ENCODE measurements at places on chromosomes 6 and 20.

DNA sequence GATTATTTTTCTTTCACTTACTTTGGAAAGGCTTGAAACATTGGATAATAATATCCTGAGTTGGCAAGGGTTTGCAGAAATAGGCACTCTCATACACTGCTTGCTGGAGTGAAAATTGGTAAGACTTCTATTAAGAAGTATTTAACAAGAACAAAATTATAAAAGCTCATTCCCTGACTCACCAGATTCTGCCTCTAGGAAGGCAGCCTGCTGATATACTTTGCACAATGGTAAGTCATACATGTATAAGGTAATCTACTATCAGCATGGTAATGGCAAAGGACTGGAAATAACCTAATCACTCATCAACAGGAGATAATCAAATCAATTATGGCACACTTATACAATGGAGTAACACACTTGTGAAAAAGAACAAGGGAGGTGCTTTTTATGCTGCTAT, 85.8 kb downstream of the PLCG1 start:
- DNase-seq: no peak

GRCh38 chr6:111971181-111971841, 82.6 kb upstream of the CCN6 start:
- peak; percentile 63 for DNase-seq

DNA sequence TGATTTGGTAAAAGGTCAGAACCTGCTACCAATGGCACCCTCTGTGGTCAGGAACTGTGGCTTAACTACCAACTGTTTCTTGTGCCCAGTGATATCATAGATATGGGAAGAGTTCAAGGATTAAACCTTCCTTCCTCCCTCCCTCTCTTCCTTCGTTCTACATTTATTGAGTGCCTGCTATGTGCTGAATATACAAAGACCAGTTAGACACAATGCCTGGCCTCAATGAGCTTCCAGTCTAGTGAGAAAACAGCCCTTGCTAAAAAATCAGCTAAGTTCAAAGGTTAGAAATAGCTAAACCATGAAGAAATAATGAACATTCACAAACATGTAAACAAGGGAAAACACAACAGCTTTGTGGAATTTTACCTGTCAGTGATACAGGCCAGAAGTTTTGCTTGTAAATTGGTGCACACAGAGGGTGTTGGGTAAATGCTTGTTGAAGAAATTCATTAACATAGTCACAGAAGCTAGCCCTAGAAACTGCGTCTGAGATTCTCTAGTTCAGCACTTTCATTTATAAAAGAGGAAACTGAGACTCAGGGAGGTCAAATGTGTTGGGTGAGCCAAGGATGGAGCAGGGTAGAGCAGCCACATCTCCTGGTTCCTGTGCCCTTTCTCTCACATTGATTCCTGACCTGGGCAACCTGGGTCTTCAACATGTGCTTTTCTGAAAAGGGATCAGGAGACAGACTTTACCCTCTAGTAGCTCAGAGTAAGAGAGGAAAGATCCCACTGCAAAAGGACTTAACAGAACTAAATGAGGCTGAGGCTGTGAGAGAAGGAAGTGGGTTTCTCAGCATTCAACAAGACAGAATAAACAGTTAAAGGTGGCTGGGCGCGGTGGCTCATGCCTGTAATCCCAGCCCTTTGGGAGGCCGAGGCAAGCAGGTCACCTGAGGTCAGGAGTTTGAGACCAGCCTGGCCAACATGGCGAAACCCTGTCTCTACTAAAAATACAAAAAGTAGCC, 14.4 kb upstream of the FOXO3 start:
- DNase-seq: no peak

DNA sequence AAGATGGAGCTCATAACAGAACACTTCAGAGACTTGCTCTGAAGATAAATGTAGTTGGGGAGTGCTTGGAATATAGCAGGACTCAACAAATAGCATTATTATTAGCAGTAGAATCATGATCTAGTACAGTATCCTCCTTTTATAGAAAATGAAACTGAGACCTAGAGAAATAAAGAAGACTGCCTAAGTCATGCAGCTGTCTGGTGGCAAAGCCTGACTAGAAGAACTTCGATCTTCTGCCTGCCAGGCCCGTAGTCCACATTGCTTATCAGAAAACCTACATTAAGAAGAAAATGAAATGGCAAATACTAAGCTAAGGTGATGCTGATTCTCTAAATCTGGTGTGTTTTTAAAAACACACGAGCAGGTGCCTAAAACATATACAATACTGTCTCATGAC, 46.4 kb upstream of the DST start:
- no peak for DNase-seq

DNA sequence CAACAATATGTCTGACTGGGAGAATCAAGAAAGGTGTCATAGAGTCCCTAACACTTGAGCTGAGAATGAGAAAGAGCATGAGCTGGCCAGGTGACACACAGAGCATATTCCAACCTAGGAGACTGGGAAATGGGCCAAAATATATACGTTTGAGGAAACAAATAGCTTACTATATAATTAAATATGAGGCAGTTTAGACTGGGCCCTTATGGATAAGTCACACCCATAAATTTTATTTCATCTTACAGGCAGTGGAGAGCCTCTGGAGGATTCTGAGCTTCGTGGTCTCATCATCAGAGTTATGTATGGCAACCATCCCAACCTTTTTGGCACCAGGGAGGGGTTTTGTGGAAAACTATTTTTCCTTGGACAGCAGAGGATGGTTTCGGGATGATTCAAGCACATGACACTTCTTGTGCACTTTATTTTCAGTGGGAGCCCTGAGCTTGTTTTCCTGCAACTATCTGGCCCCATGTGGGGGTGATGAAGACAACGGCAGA, 12.9 kb upstream of the NQO2 start:
- DNase-seq: peak; percentile 40

DNA sequence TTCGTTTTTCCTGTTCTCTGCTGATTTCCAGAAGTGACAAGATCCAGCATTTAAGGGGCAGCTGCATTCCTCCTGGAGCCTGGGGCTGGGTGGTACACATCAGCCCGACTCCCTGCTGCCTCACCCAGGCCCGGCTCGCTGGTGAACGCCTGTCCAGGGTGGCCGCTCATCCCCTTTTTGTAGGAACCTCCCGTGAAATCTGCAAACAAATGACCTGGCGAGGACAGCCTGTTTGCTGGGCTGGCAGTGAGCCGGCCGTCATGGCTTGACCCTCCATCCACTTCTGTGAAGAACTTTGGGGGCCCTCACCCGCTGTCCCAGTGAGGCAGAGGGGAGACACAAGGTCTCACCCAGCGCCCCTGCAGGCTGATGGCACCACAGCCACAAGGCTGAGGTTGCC, 39.0 kb downstream of the PYGB start:
- DNase-seq: no peak

- DNase-seq: no peak
These were observed 115.7 kb downstream of the AKAP7 start for GRCh38 chr6:131250936-131251335.

DNA sequence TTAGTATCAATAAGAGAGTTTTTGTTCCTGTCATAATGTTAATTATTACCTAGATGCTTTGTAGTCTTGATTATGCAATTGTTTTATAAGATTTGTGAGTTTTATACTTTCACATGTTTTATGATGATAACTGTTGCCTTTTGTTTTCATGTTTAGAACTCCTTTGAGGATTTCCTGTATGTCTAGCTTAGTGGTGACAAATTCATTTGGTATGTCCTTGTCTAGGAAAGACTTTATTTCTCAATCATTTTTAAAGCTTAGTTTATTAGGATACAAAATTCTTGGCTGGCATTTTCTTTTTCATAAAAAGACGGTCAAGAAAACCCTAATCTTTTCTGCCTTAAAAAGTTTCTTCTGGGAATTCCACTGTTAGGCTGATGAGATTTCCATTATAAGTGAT, 849.9 kb upstream of the EYS start:
- DNase-seq: no peak

- peak; percentile 58 for DNase-seq
These were observed 73.0 kb downstream of the SLX4IP start for GRCh38 chr20:10508060-10508459.

DNA sequence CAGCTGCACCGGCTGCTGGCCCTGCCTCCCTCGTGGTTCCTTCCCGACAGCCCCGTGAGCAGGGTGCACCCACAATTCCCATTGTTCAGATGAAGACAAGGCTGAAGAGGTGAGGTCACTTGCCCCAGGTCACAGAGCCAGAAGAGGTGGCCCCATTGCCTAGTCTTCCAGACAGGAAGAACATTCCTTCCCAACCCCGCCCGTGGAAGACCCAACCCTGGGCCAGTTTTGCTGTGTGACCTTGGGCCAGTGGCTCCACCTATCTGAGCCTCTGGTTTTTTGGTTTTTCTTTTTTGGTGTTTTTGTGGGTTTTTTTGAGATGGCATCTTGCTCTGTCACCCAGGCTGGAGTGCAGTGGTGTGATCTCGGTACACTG, 61.7 kb downstream of the RIPOR3 start:
- DNase-seq: no peak

DNA sequence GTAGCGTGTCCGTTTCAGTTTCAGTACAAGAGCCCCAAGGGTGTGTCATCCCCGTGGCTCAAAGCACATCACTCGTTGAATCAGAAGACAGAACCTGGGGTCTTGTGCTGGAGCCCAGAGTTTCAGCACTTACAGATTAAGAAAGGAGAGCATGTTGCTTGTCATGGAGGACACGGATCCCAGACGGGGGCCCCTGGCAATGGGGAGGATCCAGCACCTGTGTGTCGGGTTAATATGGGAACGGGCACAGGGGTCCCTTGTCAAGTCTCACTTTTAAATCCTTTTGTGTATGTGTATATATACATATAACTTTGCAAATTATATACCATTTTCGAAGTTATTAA, 23.4 kb downstream of the THBS2 start:
- no peak for DNase-seq

GRCh38 chr20:24027229-24027628, 38.6 kb upstream of the GGTLC1 start:
- no peak for DNase-seq

DNA sequence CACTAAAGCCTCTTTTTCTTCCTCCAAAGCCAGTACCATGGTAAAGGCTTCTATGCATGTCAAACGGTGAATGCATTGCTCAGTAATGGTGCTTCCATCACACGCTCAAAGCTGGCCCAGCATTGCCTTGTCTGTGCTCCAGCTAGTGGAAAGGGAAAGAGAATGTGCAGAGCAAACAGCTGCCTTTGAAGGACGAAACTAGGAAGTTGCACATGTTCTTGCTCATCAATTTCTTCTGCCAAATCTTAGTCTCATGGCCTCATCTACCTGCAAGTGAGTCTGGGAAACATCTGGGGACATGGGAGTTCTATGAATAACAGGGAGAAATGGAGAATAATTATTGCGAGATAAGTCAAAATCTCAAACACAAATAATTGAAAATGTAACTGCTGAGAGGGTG, 216.5 kb upstream of the SSTR4 start:
- DNase-seq: no peak

DNA sequence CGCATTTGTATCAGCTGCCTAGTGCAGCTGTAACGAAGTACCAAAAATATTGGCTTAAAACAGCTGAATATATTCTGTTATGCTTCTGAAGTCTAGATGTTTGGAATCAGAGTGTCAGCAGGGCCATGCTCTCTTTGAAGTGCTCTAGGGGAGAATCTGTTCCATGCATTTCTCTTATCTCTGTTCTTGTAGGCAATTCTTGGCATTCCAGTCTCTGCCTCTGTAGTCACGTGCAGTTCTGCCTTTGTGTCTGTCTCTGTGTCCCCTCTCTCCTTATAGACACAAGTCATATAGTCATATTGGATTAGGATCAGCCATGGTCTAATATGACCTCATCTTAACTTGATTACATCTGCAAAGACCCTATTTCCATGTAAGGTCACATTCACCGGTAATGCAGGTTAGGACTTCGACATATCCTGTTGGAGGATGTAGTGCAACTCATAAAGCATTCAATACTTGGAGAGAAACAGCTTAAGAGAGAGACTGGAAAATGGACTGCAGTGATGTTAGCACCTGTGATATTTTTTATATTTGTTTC, 18.6 kb downstream of the FAM83B start:
- DNase-seq: no peak

DNA sequence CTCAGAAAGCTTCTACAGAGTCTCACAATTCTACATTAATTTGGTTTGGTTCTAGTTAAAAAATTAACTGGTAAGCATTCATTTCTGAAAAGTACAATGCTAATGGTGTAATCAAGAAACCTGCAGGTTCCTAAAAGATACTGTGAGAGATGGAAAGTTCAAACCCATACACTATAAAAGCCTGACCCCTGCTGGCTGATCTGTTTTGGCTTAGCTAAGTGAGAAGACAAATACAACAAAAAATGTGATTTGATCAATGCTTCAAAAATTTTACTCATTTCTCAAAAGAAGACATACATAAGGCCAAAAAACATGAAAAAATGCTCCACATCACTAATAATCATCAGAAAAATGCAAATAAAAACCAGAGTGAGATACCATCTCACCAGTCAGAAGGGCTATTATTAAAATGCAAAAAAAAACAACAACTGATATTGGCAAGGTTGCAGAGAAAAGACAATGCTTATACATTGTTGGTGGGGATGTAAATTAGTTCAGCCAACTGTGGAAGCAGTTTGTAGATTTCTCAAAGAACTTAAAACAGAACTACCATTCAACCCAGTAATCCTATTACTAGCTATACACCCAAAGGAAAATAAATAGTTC, 102.8 kb downstream of the MOXD1 start:
- no peak for DNase-seq

DNA sequence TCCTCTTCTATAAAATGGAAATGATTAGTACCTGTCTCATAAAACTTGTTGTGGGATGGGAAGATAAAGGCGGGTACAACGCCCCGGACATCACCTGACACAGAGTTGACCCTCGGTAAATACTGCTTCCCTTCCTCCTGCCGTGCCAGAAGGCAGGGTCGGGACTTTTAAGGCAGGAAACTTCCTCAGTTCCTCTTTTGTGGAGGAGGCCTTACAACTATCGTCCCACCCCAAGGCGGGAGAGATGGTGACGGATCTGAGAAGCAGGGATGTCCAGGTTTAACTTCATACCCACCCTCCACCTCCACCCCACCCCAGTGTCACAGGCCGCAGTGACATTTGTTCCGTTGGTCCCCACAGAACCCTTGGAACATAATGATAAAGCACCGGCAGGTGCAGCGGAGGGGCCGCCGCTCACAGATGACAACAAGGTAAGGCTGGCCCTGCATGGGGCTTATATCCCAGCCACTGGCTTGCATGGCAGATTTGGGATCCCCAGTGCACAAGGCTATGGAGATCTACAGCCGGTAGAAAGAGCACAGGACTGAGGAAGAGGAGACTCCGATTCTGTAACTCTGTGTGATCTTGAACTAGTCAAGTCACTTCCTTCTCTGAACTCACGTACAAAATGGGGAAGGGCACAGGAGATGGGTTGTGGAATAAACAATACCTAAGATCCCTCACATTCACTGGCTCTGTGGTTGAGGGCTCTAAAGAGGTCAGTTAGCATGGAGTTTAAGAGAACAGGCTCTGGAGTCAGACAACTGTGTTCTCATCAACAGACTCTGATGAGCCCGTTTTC, 764 bp downstream of the DNTTIP1 start:
- DNase-seq: no peak

- peak; percentile 40 for DNase-seq
These were observed 111.2 kb upstream of the SIM1 start for GRCh38 chr6:100575921-100576320.

GRCh38 chr6:107132330-107132954, 17.1 kb upstream of the BEND3 start:
- peak; percentile 32 for DNase-seq

- no peak for DNase-seq
These were observed 279.0 kb upstream of the ID4 start for GRCh38 chr6:19558201-19558600.
